ENCODE measurements at places on chromosomes 7 and 10. TPM values are rescaled to one million over a fixed set of nuclear protein-coding genes. Genes with fewer than 3 reads are reported as not detected.

DNA sequence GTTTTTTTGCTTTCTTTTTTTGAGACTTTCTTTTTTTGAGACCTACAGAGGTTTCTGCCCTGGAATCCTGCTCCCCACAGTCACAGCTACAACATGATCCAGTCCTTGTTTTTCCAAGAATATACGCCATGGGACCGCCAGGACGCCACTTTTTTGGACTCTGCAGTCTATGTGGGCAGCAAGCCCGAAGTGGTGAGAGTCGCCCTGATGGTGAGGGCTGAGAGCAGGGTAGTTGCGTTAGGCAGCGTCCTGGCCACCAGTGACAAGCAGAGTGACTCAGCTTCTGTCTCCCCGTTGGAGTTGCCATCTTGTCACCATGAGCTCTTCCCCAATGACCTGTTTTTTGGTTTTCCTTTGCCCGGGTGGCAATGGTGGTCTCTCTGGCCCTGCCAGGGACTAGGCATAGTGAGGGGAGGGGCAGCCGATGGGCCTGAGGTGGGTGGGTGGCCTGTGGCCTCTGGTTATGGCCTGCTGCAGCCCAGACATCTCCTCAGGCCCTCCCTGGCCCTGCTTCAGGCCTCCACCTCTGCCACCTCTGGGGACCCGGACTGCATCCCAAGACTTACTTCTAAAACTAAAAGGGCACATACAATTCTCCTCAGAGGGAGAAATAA is 88.0 kb upstream of the MALRD1 start:
- no peak for DNase-seq
- H3K4me1 ChIP-seq, result no peaks in the 10 kb centered on the region
- no peak overlapping the region for H3K4me3 ChIP-seq
- H3K27ac ChIP-seq, result no peak overlapping the region
- H3K27me3 ChIP-seq, result no peaks in the 10 kb centered on the region
- no peaks in the 10 kb centered on the region for H3K36me3 ChIP-seq

Gene COL17A1
- not detected for total RNA-seq

Gene ZNF25
- total RNA-seq, result 9.2 TPM

DNA sequence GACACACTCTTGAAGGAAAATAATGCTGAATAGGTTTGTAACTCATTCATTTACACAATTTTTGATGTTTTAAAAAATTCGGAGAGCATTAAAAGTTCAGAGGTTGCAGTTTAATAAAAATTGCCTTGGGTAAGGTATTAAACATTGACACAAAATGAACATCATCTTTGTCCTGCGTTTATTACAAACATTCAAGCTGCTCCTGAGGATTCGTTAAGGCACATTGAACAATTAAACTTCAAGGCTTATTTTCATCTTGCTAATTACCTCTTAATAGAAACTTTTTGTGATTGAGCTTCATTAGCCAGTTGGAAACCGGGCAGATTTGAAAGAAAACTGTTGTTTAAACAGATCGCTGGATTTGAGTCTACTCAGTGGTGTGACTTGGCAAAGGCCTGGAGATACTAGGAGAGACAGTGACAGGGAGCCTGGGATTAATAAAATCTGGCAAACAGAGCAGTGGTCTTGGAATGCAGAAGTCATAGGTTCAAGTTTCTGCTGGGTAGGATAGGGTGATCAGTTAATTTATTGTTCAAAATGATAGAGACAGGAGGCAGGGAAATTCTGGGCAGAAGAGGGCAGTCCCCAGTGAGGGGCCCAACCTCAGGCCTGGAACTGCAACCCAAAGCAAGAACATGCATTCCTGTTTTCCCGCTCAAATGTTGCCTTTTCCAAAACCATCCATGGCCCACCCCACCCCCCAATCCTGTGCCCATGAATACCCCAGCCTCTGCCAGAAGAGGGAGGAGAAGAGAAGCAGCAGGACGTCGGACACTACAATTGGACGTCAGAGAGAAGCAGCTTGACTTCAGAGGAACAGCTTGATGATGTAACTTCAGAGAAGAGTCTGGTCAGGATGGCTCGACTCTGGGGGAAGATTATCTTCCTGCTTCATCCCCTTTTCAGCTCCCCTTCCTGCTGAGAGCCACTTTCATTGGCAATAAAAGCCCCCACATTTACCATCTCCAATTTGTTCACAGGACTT is 43.5 kb upstream of the SLC35G1 start:
- peaks cover 7% of the 10 kb centered on the region for H3K27me3 ChIP-seq
- no peak for DNase-seq
- H3K4me3 ChIP-seq, result no peak overlapping the region
- H3K27ac ChIP-seq, result no peak overlapping the region
- H3K4me1 ChIP-seq, result no peaks in the 10 kb centered on the region
- no peaks in the 10 kb centered on the region for H3K36me3 ChIP-seq

Gene HOXA1
- 1.0 TPM for total RNA-seq

- no peaks in the 10 kb centered on the region for H3K4me1 ChIP-seq
- H3K27ac ChIP-seq, result no peak overlapping the region
- H3K36me3 ChIP-seq, result no peaks in the 10 kb centered on the region
- no peak for DNase-seq
Measured at GRCh38 chr10:11386044-11386443, 225.4 kb downstream of the USP6NL start.
